ENCODE measurements at places on chromosomes 5 and 9. TPM values are rescaled to one million over a fixed set of nuclear protein-coding genes. Genes with fewer than 3 reads are reported as not detected.

Gene DBH
- not detected for total RNA-seq

Gene CHSY3
- 0.16 TPM for total RNA-seq

Gene KLF9
- 3.0 TPM for total RNA-seq

Gene SLC34A1
- total RNA-seq, result not detected

Gene FOXD4L5
- total RNA-seq, result not detected

Gene PCDHAC2
- total RNA-seq, result 4.4 TPM

Gene FAM221B
- not detected for total RNA-seq

Gene FRRS1L
- total RNA-seq, result 0.19 TPM

Gene FRMD3
- total RNA-seq, result 6.2 TPM

Gene MARCOL
- total RNA-seq, result not detected

Gene TCF7
- total RNA-seq, result 11.3 TPM

Gene F12
- total RNA-seq, result 22.9 TPM

Gene LSM11
- 3.3 TPM for total RNA-seq

Gene SURF2
- 45.8 TPM for total RNA-seq

Gene RUSC2
- 32.1 TPM for total RNA-seq

Gene ARRDC3
- 9.1 TPM for total RNA-seq

Gene OBP2B
- not detected for total RNA-seq

Gene PCDHB13
- 0.07 TPM for total RNA-seq

Data from A549 treated with GW870086 at 1 μM for 4 hours (cell line).